ENCODE measurements at places on chromosomes 3 and 15.
A peak's percentile ranks its signal among the peaks of the same experiment; 100 is the strongest.

GRCh38 chr15:25724899-25725298, 138.2 kb downstream of the ATP10A start:
- H3K27ac ChIP-seq = no peak overlapping the region
- H3K27me3 ChIP-seq = no peaks in the 10 kb centered on the region
- H3K36me3 ChIP-seq = no peaks in the 10 kb centered on the region
- DNase-seq = no peak

GRCh38 chr15:89669309-89669865, 9.8 kb downstream of the PLIN1 start:
- no peaks in the 10 kb centered on the region for H3K27me3 ChIP-seq
- H3K4me3 ChIP-seq = no peak overlapping the region
- H3K27ac ChIP-seq = no peak overlapping the region
- no peaks in the 10 kb centered on the region for H3K4me1 ChIP-seq
- no peaks in the 10 kb centered on the region for H3K36me3 ChIP-seq
- no peak for DNase-seq

- DNase-seq = no peak
- H3K4me3 ChIP-seq = no peak overlapping the region
- no peaks in the 10 kb centered on the region for H3K4me1 ChIP-seq
- H3K36me3 ChIP-seq = no peaks in the 10 kb centered on the region
Measured at GRCh38 chr3:5098346-5098745, 23.7 kb upstream of the ARL8B start.

DNA sequence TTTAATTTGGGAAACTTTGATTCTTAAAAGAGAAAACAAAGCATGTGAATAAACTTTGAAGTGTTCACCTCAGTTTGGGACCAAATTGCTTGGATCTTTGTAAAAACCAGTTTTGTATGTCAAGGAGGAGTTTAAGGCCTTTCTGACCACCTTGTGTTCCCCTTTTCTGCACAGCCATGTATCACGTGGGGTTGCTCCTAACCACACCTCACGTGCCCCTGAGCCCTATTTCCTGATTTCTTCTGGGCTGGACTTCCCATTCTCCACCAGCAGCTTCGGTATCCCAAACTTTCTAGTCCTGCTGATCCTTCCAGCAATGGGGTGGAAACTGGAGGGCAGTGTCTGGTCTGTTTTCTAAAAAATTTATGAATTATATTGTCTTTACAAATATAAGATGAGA, 76.4 kb upstream of the STT3B start:
- DNase-seq = no peak
- H3K27me3 ChIP-seq = no peaks in the 10 kb centered on the region
- no peak overlapping the region for H3K27ac ChIP-seq
- no peaks in the 10 kb centered on the region for H3K36me3 ChIP-seq
- H3K4me3 ChIP-seq = no peak overlapping the region

DNA sequence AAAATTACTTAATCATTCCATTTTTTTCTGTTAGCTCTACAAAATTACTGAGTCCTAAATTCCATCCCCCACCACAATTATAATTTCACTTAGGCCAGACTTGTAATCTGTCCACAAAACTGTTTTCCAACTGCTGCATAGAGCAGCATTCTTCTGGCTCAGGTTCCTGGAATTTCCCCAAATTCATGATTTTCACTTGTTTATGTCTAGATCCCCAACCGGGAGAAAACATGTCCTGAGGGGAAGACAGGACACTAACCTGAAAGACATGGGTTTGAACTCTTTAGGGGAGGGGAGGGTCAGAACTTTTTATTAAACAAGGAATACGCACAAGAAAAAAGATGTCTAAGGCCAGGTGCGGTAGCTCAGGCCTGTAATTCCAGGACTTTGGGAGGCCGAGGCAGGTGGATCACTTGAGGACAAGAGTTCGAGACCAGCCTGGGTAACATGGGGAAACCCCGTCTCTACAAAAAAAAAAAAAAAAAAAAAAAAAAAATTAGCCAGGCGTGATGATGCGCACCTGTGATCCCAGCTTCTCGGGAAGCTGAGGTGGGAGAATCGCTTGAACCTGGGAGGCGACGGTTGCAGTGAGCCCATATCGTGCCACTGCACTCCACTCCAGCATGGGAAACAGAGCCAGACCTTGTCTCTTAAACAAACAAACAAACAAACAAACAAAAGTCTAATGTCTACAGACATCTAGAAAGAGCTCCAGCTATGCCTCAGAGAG, 1.5 kb downstream of the ETFA start:
- H3K36me3 ChIP-seq = no peaks in the 10 kb centered on the region
- H3K27me3 ChIP-seq = no peaks in the 10 kb centered on the region
- no peak overlapping the region for H3K27ac ChIP-seq
- H3K4me3 ChIP-seq = peak overlapping the region; percentile 90
- DNase-seq = no peak

GRCh38 chr3:61894988-61895935, 333.9 kb downstream of the PTPRG start:
- no peaks in the 10 kb centered on the region for H3K27me3 ChIP-seq
- H3K4me1 ChIP-seq = peaks cover 34% of the 10 kb centered on the region
- DNase-seq = peak; percentile 95
- peak overlapping the region; percentile 2 for H3K4me3 ChIP-seq

GRCh38 chr3:57596495-57597126, 533 bp downstream of the ARF4 start:
- peak overlapping the region; percentile 94 for H3K27ac ChIP-seq
- no peaks in the 10 kb centered on the region for H3K27me3 ChIP-seq
- peaks cover 5% of the 10 kb centered on the region for H3K4me1 ChIP-seq

GRCh38 chr3:18338827-18339514, 86.2 kb downstream of the SATB1 start:
- no peak overlapping the region for H3K27ac ChIP-seq
- H3K4me1 ChIP-seq = no peaks in the 10 kb centered on the region

GRCh38 chr15:52095597-52096262, 16.8 kb downstream of the BCL2L10 start:
- no peak overlapping the region for H3K4me3 ChIP-seq
- no peak for DNase-seq
- no peak overlapping the region for H3K27ac ChIP-seq
- no peaks in the 10 kb centered on the region for H3K27me3 ChIP-seq

DNA sequence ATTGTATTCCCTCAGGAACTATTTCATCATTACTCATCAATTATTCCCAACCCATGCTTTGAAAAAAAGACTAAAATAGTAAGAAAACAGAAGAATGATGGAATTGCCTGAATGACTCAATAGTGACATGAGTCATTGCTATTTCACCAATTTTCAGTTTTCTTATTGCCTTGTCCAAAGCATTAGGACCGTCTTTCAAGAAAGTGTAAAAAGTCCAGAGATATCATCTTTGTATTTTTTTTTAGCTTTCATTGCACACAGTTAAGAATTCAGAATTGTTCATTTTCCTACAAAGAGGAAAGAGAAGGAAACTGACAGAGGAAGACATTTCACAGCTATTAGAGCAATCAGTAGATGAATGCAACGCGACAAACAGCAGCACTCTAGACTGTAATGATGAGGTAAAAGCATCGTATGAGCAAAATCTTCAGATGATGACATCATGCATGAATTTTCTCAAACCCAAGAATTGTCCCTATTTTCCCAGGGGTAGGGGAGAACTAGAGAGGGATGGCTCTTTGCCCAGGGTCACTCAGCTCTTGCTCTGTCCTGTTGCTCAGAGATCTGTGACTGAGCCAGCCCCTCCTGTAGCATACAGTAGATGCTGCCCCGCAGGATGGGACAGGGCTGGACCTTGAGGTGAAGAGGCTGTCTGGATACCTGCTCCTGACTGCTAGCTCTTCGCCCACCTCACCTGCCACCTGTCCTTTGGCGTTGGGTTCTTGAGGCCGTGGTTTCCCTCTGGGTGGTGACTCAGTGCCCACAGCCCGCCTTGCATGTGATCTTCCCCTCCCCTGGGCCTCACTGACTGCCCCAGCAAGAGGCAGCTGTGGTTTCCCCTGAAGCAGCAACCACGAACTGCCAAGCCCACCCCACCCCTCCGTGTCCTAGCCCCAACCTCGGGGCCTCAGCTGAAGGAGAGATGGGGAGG, 84.8 kb downstream of the PPCDC start:
- H3K4me3 ChIP-seq = peak overlapping the region; percentile 3
- H3K27ac ChIP-seq = peak overlapping the region; percentile 38
- H3K27me3 ChIP-seq = no peaks in the 10 kb centered on the region

GRCh38 chr3:106699122-106699521, 678.1 kb upstream of the CCDC54 start:
- no peak overlapping the region for H3K27ac ChIP-seq
- no peaks in the 10 kb centered on the region for H3K36me3 ChIP-seq
- H3K4me1 ChIP-seq = no peaks in the 10 kb centered on the region
- H3K27me3 ChIP-seq = no peaks in the 10 kb centered on the region
- no peak for DNase-seq
- no peak overlapping the region for H3K4me3 ChIP-seq

DNA sequence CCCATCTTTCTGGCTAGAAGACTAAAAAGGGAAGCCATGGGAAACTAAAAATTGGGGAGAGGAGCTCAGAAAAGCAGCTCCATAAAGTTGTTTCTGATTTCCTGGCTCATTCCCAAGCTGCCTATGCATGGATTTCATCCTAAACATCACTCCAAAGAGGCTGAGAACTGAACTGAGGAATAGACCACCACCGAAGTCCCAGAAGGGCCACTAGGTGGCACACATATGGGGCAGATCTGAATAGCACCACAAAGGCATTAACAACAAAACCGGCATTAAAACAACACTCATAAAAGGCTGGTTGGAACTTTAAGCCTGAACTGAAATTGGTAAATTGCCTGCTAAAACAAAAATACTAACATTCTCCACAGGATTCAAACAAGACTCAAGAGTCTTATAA, 106.3 kb downstream of the PLD1 start:
- H3K27ac ChIP-seq = no peak overlapping the region
- H3K36me3 ChIP-seq = no peaks in the 10 kb centered on the region

- H3K4me3 ChIP-seq = no peak overlapping the region
- H3K27me3 ChIP-seq = no peaks in the 10 kb centered on the region
- no peak for DNase-seq
- H3K36me3 ChIP-seq = no peaks in the 10 kb centered on the region
Measured at GRCh38 chr3:179184826-179185225, 36.7 kb downstream of the PIK3CA start.

DNA sequence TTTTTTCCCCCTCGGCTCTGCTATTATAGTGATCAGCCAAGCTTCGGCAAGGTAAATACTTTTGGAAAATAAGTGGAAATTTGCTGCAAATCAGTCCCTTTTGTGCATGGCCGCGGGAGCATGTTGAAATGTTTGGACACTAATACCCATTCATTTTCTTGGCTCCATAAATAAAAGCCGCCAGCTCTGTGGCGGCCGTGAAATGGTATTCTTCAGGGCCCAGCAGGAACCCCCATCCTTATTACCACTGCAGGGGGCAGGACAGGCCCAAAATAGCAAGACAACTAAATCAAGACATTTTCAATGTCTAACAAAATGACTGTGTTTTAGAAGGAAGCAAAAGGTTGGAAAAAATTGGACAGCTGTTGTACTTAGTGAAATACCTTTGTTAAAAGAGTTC, 362.3 kb downstream of the NR2F2 start:
- no peak overlapping the region for H3K27ac ChIP-seq
- DNase-seq = no peak
- H3K4me1 ChIP-seq = no peaks in the 10 kb centered on the region
- H3K36me3 ChIP-seq = no peaks in the 10 kb centered on the region
- H3K4me3 ChIP-seq = no peak overlapping the region

GRCh38 chr3:132283916-132284405, 33.2 kb upstream of the ACP3 start:
- H3K27ac ChIP-seq = no peak overlapping the region
- H3K27me3 ChIP-seq = no peaks in the 10 kb centered on the region
- no peaks in the 10 kb centered on the region for H3K36me3 ChIP-seq
- H3K4me1 ChIP-seq = no peaks in the 10 kb centered on the region

GRCh38 chr15:29668120-29668602, 154.1 kb downstream of the TJP1 start:
- DNase-seq = peak; percentile 93
- H3K36me3 ChIP-seq = no peaks in the 10 kb centered on the region
- H3K4me1 ChIP-seq = peaks cover 21% of the 10 kb centered on the region
- H3K27me3 ChIP-seq = no peaks in the 10 kb centered on the region
- no peak overlapping the region for H3K4me3 ChIP-seq
- H3K27ac ChIP-seq = no peak overlapping the region

- H3K4me3 ChIP-seq = no peak overlapping the region
- DNase-seq = no peak
- H3K27me3 ChIP-seq = no peaks in the 10 kb centered on the region
- H3K36me3 ChIP-seq = no peaks in the 10 kb centered on the region
Measured at GRCh38 chr3:106810300-106810875, 566.9 kb upstream of the CCDC54 start.

DNA sequence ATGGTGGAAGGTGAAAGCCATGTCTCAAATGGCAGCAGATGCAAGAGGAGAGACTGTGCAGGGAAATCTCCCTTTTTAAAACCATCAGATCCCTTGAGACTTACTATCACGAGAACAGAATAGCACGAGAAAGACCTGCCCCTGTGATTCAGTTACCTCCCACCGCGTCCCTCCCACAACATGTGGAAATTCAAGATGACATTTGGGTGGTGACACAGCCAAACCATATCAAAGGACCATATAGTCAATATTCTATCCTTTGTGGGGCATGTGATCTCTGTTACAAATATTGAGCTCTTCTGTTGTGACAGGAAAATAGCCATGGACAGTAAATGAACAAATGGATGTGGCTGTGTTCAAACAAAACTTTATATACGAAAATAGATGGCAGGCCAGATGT, 77.2 kb upstream of the ACKR4 start:
- H3K27ac ChIP-seq = no peak overlapping the region
- H3K4me3 ChIP-seq = no peak overlapping the region
- 0 out of 2 replicates have a peak, but pooled peaks cover 3% of the 10 kb centered on the region for H3K36me3 ChIP-seq
- no peaks in the 10 kb centered on the region for H3K27me3 ChIP-seq
- no peaks in the 10 kb centered on the region for H3K4me1 ChIP-seq

- no peak overlapping the region for H3K27ac ChIP-seq
- H3K4me3 ChIP-seq = no peak overlapping the region
- no peaks in the 10 kb centered on the region for H3K4me1 ChIP-seq
- no peaks in the 10 kb centered on the region for H3K27me3 ChIP-seq
- no peaks in the 10 kb centered on the region for H3K36me3 ChIP-seq
Measured at GRCh38 chr3:120218981-120219380, 66.0 kb downstream of the GPR156 start.

- no peak overlapping the region for H3K4me3 ChIP-seq
- peaks cover 14% of the 10 kb centered on the region for H3K36me3 ChIP-seq
- no peak overlapping the region for H3K27ac ChIP-seq
- no peak for DNase-seq
- H3K27me3 ChIP-seq = no peaks in the 10 kb centered on the region
Measured at GRCh38 chr3:14672588-14672987, 2.4 kb upstream of the C3orf20 start.

Measured in HCT116 (cell line).